ENCODE measurements at places on chromosomes 2 and 18.

GRCh38 chr18:46416706-46417638, 240.0 kb downstream of the LOXHD1 start:
- no peak for DNase-seq

DNA sequence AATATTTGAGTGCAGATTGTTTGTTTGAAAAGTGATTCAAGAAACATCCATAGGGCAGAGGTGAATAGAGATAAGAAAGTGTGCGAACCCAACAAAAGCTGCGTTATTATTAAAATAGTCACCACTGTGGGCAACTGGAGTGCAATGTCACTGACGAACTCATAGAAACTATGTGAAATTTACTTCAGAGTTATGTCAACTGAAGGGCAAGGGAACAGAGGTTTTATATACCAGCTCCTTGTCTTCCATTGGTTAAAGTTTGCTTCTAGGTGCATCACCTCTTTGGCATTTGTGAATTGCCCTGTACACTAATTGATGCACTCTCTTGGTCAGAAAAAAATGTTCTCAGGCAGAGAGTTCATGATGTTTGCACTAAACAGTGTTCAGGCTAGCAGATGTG, 110.5 kb upstream of the NYAP2 start:
- DNase-seq = no peak

GRCh38 chr18:68114989-68115388, 598.5 kb upstream of the DSEL start:
- DNase-seq = no peak

GRCh38 chr2:1742681-1743395, 1.5 kb downstream of the PXDN start:
- peak; percentile 40 for DNase-seq

DNA sequence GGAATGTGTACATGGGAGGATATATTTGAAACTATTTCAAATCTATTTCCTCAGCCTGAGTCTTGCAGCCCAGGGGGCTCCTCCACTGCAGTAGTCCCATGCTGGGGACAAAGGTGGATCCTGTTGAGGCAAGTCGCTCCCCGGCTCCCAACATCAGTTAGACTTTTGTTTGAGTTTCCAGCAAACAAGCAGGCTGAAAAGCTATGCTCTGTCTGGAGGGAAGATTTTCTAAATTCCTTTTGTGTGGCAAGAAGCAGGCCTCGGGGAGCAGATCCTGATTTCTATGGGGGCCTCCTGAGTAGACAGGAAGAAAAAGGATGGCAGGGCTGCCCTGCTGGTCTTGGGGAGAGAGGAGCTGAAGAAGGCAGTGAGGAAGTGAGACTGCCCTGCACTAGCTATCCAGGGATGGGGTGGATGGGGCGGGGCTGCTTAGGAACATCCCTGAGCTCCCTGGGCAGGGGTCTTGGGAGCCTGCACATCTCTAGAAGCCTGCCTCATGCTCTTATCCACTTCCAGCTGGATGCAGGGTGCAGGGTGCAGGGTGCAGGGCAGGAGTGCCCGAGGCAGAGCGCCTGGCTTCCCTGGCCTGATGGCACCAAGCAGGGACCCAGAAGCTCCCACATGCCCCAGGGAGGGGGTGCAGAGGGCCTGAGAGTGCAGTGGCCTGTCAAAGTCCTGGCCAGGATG, 6.0 kb upstream of the CIB4 start:
- no peak for DNase-seq

DNA sequence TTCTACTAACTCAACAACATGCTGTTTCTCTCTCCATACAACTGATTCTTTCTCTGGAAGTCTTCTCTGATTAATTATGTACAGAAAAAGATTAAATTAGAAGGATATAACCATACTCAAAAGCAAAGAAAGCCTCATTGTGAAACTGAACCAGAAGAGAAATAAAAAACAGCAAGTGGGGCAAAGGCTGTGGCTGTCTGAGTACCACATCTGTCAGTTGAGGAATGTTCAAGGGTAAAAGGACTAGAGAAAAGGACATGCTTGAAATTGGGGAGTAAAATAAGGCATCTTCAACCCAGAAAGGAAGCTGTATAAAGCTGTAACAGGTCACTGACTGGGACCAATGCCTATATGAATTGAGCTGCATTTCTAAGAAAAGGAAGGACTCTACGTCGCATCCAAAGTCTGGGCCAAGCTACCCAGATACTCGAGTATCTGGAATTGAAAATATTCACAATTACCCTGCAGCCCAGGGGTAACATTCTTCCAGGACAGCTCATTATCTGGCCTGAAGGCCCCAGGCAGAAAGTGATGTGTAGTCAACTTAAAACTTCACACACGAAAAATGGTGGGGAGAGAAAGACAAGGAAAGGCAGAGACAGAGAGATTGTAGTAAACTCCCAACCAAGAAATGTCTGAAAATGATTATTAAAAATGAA, 356.0 kb upstream of the GALNT5 start:
- DNase-seq = no peak

DNA sequence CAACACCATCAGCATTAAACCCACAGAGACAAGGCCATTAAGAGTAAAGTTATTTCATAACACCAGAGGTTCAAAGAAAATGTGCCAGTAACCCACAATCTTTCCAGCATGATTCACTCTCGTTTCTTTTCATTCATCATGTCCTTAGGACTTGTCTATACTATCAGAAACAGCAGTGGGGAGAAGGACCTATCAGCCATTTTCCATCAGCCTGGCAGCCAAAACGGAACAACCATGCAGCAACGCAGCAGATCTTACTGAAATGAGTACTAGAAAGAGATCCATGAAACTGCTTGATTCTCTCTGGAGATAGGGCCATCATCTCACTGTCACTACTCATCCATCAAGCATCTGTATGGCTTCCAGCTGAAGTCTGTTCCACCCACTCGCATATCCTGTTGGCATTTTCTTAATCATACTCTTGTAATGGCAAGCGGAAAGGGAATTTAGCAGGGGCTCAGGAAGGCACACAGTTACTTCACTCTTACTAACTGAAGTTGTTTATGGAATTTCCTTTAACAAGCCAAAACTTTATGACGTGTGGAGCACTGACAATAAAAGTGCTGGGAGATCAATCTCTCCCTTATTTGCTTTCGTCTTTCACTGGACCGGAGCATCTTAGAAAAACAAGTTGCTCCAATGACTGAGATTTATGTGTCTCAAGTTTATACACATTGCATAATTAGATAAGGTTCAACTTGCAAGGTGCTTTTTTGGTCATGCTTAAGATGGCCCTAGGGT, 69.7 kb downstream of the EPHA4 start:
- no peak for DNase-seq

GRCh38 chr2:241602720-241603119, 34.2 kb downstream of the THAP4 start:
- DNase-seq = no peak

GRCh38 chr2:238875101-238875470, 27.2 kb downstream of the TWIST2 start:
- no peak for DNase-seq

DNA sequence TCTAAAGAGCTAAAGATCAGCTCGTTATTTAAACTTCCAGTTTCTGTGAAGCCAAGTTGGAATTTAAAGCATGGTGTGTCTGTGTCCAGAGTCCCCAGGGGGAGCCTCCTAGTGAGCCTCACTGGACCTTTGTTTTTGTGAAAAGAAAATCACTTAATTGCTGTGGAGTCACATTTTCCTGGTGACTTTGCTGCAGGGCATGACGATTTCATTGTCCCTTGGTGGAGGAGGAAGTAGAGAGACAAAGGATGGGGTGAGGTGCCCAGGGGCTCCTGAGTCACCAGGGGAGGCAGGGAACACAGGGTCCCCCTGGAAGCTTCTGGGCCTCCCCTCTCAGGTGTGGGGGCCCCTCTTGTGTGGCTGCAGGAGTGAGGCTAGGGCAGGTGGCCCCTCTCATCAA, 19.7 kb downstream of the ATP6V1C2 start:
- no peak for DNase-seq

GRCh38 chr18:23194155-23194996, 59.1 kb downstream of the CABLES1 start:
- DNase-seq = no peak

- no peak for DNase-seq
Observed at GRCh38 chr18:9157806-9158205, 21.2 kb downstream of the ANKRD12 start.

DNA sequence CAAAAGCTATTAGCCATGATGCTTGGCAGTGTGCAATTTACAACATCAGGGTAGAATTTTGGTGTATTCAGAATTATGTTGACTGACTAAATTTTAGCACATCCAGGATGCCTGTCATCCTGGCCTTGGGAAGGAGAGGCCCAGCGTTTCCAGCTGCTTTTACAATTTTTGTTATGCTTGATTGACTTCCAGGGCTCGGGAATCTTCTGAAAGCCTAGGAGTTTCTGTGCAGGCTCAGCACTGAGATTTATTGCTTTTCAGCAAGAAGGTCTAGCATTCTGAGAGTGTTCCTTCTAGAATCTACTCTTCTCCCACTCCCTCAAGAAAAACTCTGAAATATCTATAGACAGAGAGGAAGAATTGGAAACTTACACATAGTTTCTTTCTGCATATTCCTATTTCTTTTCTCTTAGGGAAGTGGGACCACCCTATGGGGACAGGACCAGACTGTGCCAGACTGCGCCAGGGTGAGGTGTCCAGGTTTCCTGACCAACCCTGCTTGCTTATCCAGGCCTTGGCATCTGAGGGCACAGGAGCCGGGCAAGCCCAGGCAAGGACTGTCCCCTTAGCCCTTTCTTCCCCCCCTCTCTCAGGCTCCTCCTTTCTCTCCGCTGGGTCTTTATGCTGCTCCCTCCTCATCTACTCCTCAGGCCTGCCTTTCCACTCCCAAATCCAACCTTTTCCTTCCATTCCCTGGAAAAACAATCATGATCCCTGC, 26.9 kb downstream of the MAIP1 start:
- no peak for DNase-seq

DNA sequence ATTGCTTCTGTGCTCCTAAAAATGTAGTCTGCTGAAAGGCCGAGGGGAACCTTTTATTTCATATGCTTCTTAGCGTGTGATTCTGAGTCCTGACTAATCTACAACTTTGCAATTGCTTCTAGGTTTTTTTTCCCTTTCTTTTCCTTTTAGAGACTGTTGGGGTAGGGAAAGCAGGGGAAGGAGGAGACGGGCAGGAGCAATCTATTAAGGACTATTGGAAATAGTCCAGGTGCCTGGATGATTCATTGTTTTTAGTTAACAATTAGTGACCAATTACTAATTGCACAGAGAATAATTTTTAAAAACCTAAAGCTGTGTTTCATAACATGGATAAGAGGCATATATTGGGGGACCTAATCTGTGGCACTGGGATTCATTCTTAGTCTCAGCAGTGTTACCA, 49.4 kb upstream of the STON1 start:
- no peak for DNase-seq

All from amygdala (tissue), 56 donors.